ENCODE measurements at places on chromosomes 3 and 15.

DNA sequence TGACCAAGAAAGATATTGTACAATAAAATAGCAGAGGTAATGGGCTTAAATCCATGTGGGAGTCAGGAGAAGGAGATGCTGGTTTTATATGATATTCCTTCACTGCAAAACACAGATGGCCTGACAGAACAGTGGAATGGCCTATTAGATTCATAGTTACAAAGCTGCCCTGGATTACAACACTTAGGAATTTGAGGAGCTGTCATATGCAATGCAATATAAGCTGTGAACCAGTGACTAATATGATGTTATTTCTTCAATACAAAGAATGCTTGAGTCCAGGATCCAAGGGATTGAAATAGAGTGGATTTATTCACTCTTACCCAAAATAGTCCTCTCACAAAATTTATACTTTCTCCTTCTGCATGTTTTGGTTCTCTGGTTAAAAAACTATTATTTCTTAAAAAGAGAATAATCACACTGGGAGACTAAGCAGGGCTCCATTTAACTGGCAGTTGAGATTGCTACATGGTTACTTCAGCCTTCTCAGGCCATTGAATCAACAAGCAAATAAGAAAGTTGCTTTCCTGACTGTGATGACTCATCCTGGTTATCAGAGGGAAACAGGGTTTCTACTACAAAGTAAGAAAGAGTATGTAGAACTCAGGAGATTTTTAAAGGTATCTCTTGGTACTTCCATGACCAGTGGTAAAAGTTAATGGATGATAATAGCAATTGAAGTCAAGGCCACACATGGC, 79.8 kb upstream of the ZPLD1 start:
- no peak for DNase-seq

DNA sequence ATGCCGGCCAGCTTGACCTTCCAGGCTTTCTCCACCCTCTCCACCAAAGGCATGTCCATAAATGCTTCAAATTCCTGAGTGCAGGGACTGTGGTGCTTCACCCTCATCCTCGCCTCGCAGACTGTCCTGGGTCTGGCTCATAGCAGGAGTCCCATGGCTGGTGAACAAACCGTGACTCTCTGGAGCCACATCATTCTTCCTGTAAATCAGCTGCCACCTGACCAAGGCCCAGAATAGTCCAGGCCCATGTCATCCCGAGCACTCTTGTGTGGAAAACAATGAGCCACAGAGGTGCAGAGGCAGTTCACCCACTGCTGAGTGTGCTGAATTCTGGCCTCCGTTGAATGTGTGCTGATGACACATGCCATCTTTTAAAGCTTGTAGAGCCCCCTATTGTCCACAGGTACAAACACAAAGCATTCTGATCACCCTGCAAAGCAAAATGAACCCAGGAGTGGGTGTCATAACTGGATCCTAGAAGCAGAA, 68.6 kb downstream of the ABHD5 start:
- DNase-seq: no peak

- DNase-seq: peak; percentile 0
Measured at GRCh38 chr15:73051391-73051806, 864 bp upstream of the NEO1 start.

DNA sequence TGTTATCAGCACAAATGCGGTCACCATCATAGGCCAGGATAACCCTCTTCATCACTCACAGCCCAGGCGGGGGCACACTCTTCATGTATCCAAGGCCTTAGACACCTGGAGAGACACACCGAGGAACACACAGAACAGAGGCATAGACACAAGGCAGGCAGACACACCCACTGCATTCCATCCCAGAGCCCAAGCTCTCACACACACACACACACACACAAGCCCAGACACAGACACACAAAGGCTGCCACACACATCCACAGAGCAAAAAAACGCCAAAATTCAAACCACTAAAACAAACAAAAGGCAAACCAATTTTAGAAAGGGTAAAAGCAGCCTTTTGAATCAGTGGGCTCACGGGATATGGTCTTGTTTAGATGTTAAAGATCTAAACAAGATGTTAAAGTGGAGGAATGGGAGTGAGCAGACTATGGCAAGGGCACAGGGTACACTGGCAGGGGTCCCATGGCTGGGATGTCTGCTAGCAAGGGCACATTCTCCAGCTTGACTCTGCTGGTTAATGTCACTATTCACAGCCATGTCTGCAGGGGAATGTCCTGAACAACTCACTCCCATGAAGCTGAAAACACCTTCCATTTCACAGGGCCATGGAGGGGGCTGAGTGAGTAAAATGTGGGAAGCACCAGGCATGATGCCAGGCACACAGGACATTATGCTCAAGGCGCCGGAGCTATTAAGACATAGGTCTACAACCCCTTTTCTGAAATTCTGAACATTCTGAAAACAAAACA, 14.9 kb upstream of the CRABP1 start:
- no peak for DNase-seq

GRCh38 chr3:139260041-139260486, 83.8 kb upstream of the MRPS22 start:
- DNase-seq: no peak

DNA sequence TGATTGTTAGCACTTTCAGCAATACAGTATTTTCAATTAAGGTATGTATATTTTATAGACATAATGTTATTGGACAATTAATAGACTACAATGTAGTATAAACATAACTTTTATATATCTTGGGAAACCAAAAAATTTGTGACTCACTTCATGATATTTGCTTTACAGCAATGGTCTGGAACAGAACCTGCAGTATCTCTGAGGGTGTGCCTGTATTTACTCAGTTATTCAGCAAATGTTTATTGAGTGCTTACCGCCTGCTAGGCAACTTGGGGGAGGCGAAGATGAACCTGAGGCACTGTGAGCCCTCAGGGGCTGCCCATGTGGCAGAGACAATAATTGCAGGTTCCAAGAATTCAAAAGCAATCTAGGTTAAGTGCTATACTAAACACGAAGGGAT, 144.8 kb downstream of the GABRB3 start:
- no peak for DNase-seq

GRCh38 chr15:38054488-38054887, 120.0 kb downstream of the TMCO5A start:
- DNase-seq: no peak

DNA sequence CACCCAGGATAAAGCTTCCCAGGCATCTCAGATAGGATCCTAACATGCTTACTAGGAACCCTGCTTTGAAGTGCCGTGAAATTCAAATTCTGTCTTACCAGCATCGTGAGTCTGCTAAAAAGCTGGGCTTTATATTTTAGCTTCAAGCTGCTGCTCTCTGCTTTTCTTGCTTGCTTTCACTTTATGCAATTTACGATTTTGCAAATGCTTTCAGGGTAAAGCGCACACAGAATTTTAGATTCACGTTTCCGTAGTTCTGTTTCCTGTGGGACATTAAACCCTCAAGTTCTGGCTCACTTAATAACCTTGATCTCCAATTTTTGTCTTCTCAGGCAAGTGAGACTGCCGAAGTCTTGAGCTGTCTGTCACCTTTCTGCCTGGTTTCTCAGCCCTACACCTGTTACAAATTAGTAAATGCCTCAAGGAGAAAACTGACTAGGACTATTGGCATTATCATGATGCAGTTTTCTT, 170.5 kb upstream of the TGFBR2 start:
- DNase-seq: no peak

DNA sequence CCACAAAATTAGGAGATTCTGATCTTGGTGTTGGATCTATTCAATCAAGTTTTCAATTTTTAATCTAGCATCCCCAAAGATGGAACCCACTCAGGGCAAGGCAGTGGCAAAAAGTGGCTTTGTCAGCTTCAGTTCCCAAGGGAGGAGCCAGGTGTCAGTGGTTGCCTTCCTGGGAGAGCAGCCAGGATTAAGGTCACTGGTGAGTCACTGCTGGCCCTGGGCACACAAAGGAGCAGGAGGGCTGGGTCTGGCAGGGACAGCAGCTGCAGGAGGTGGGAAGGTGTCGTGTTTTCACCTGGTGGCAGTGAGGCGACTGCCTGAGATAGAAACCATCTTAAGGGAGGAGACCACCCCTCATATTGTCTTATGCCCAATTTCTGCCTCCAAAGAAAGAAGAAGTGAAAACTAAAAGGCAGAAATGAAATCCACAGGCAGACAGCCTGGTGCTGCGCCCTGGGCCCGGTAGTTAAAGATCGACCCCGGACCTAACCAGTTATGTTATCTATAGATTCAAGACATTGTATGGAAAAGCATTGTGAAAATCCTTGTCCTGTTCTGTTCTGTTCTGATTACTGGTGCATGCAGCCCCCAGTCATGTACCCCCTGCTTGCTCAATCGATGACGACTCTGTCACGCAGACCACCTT, 5.9 kb upstream of the KLHL25 start:
- no peak for DNase-seq

DNA sequence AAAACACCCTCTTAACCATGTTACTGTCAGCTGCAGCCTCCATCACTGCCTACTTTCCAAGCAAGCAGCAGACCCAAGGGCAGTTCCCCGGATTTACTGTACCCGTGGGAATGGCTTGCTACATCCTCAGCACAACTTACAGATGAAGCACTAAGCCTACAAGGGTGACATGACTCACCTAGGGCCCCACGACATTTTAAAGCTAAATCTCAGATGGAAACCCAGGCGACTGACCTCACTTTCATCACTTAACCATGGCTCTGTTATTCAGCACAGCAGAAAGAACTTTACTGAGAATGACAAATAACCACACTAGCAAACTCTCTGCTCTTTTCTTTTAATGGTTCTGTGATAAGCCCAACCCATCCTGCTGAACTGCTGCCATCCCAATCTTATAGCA, 65.6 kb downstream of the SUMF1 start:
- no peak for DNase-seq

DNA sequence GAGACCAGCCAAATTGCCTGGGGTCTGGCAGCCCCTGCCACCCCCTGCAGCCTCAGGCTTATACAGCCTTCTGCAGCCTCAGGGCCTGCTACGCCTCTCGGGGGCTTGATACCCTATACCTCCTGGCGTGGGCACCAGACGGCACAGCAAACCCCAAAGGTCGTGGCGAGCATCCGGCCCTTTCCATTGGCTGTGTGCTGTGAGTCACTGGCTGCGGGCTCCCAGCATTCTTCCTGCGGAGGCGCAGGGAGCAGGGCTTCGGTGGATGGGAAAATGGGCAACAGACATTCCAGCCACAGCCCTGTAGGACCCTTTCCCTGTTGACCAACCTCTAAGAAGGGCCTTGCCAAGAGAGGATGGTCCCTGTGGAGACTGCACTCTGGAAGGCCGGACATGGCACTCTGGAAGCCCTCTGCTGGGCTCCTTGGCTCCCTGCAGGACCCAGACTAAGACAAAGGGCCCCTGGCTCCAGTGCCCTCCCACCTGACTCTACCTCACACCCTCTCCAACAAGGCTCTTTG, 59.6 kb downstream of the ITGA11 start:
- no peak for DNase-seq

DNA sequence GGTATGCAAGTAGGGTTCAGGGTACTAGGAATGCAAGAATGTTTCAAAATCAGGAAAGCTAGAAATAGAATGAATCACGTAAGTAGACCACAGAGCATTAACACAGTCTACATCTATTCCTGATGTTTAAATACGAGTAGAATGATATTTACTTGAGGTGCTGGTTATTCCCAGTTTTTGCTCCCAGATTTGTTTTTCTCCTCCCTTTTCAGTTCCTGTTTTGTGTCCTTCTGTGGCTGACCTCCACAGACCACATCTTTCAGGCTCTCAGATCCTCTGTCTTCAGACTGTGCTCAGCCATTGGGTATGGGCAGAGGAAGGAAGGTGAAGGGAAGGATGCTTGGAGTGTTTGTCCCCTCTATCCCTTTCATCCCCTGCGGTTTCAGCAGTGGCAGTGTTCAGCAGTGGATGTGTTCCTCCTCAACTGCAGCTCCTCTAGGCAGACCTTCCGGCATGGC, 276.6 kb downstream of the ZNF621 start:
- no peak for DNase-seq

GRCh38 chr3:103085465-103085864, 650.6 kb downstream of the ZPLD1 start:
- DNase-seq: no peak

- DNase-seq: no peak
Measured at GRCh38 chr3:169144731-169145130, 518.8 kb downstream of the MECOM start.

DNA sequence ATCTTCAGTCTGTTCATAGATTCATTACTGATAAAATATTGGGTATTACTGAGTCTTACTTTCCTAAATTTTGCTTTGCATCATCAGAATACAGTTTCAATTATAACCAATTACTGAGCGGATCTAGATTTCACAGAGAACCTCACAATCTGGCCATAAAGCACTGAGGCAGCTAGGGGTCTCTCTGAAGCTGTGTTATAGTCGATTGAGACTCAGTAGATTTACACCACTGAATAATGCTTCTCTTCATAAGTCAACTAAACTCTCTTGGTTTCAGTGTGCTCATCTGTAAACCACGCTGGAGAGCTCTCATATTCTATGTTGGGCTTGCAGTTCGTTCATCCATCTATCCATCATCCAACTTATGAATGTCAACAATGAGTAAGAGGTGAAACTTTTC, 180.6 kb downstream of the GREM1 start:
- no peak for DNase-seq

DNA sequence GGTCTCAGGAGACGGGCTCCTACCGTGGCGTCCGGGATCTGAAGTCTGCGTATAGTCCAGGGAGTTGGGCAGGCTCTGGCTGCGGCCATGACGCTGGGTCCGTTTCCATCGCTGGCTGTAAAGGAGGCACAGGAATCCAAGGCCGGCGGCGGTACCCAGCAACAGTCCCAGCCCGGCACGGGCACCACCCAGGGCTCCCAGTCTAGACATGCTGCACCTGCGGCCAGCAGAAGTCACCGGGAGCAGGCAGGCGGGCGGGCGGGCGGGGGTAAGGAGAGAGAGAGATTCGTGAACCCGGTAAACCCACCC, 526 bp downstream of the RMDN3 start:
- DNase-seq: no peak

- no peak for DNase-seq
Measured at GRCh38 chr3:95148107-95148506, 1085.2 kb downstream of the NSUN3 start.

GRCh38 chr3:122324871-122325323, at the start of gene CSTA:
Gene CSTA, plus strand, starts transcription at chr3:122325248. Its CDS starts 45 bp downstream, at chr3:122325293.
- no peak for DNase-seq

GRCh38 chr3:154762486-154762885, 317.6 kb upstream of the MME start:
- no peak for DNase-seq

- no peak for DNase-seq
Measured at GRCh38 chr3:12992629-12993516, 80.4 kb downstream of the IQSEC1 start.

DNA sequence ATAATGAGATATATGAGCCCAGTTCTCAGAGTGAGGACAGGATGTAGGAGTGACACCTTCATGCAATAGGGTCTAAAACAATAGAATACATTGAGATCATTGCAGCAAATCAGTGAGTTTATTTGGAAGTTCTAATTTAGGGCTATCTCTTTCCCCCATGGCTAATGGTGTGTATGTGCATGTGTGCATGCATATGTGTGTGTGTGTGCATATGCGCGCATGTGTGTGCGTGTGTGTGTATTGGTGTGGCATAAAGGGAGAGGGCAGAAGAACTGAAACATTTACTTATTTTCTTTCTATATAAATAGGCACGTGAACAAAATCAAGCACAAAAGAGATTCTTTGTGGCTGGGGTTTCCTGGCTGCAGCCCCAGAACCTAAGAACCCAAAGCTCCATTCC, 115.7 kb upstream of the VEPH1 start:
- DNase-seq: no peak

GRCh38 chr3:64225695-64226499, 631 bp upstream of the PRICKLE2 start:
- no peak for DNase-seq
